Mesenteric fat pad (tissue), 1 donor: ENCODE measurements at places on chromosomes 1 and 21.

DNA sequence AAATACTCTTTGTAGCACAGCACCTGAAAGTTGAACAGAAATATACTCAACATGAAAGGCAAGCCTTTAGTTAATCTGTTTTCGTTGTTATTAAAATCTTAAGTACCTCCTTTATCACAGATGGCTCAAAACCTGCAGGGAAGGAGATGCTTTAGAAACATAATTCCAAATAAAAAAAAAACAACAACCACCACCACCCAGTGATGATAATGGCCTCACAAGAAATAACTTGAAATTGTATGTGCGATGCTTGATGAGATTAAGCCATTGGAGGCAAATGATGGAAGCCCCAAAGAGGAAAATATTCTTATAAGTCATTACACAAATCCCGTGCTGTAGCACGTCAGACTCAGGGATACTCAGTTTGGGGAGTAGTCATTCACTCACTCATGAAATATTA is 24.9 kb upstream of the ZBTB40 start:
- DNase-seq = no peak

DNA sequence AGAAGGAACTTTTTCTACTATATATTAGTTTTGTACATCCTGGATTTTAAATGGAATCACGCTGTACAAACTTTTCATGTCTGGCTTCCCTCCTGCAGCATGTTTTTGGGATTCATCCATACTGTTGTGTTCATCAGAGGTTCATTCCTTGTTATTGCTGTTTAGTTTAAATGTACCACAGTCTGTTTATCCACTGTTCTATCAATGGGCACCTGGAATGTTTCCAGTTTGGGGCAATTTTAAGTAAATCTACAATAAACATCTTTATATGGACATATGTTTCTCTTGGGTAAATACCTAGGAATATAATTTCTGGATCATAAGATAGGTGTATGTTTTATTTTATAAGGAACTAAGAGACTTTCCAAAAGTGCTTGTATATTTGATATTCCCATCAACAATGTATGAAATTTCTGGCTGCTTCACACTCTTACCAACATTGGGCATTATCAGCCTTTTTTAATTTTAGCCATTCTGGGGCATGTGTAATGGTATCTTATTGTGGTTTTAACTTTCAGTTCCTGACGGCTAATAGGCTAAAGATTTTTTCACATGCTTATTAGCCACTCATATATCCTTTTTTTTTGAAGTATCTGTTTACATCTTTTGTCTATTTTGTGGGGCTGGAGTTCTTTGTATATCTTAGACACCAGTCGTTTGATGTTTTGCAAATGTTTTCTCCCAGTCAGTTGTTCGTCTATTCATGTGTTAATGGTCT is 48.8 kb downstream of the RPS6KC1 start:
- DNase-seq = no peak

GRCh38 chr1:207672522-207673130 is 27.7 kb downstream of the CR1L start:
- DNase-seq = no peak

GRCh38 chr21:45821315-45821962 is 160.1 kb upstream of the COL6A1 start:
- no peak for DNase-seq

DNA sequence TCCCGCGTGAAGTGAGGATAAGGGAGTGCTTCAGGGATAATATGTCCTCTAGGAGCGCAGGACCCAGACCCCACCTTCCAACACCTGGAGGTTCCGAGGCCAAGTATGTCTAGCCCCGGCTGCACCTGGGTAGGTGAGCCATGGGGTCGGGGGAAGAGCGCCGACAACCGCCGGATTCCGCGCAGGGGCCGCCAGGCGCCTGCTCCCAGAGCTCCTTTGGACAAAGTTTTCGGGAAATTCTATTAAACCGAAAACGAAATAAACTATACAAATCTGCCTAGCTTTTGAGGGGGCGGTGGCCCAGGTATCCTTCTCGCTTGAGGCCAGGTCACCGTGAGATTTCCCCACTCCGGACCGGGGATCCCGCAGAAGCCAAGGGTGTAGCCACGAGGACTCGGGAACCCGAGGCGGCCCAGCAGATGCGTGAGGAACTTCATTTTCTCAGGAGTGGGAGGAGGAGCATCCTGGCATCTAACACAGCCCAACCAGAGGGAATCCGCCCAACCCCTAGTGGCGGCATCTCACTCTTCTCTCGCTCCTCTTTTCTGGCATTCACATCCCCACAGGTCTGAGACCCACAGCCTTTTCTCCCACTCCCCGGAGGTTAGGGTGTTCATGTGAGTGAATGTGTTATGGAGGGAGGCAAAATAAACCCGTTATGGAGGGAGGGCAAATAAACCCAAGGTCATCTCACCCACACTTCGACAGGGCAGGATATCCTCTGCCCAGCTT is 2.3 kb upstream of the DMRTA2 start:
- no peak for DNase-seq

DNA sequence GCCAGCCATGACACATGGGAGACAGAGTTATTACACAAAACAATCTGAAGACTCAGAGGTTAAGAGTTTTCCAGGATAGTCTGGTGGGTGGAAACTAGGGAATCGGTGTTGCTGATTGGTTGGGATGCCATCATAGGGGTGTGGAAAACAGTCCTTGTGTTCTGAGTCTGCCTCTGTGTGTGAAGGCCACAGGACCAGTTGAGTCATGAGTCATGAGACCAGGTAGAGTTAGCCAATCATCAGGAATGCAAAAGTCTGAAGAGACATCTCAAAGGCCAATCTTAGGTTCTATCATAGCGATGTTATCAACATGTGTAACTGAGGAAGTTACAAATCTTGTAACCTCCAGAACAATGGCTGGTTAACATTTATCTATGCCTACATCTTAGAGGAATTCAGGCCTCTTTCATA is 49.7 kb upstream of the NEK7 start:
- no peak for DNase-seq

DNA sequence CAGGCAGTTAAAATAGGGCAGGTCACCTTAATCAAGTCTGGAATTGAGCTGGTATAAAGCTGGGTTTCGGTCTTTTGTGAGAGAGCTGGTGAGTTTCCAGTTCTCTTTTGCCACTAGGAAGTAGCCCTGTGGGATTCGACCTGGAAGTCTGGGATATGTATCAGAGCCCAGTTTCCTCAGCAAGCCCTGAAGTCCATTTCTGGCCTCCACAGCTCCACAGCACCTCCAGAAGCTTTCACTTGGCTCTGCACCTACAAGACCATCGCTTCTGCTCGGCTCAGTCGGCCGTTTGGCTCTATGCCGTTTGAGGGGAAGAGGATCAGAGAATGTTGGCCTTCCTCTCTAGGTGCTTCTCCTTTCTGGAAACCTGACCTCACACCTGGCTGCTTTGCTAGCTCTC is 148.0 kb downstream of the GALNT2 start:
- DNase-seq = no peak

GRCh38 chr1:33454646-33455282 is 17.7 kb upstream of the ZSCAN20 start:
- no peak for DNase-seq

- no peak for DNase-seq
These were observed 324.1 kb upstream of the ADAMTS5 start for GRCh38 chr21:27291006-27291405.

GRCh38 chr1:110004583-110004982 is 20.0 kb downstream of the AHCYL1 start:
- no peak for DNase-seq

DNA sequence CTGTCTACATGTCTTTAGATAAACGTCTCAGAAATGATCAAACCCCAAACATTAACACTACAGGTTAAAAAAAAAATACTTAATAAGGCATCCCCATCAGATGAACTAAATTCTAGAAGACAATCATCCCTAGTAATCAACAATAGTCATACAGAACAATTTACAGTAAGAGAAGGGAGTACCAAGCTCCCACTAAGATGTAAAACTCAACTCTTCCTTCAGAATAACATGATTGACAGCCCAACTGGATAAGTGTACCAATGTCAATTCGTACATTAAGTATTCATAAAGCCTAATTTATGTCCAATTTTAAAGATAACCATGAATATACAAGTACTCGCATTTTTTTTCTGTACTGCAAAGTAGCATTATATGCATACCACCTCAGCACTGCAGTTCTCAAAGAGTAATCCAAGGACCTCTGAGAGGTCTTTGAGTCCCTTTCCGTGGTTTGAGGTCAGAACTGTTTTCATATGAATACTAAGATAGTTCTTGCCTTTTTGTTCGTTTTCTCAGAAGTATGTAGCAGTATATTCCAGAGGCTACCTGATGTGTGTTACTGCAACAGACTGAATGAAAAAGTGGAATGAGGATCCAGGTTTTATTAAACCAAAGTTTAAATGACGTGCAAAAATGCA is 6.6 kb downstream of the SCAF4 start:
- no peak for DNase-seq

DNA sequence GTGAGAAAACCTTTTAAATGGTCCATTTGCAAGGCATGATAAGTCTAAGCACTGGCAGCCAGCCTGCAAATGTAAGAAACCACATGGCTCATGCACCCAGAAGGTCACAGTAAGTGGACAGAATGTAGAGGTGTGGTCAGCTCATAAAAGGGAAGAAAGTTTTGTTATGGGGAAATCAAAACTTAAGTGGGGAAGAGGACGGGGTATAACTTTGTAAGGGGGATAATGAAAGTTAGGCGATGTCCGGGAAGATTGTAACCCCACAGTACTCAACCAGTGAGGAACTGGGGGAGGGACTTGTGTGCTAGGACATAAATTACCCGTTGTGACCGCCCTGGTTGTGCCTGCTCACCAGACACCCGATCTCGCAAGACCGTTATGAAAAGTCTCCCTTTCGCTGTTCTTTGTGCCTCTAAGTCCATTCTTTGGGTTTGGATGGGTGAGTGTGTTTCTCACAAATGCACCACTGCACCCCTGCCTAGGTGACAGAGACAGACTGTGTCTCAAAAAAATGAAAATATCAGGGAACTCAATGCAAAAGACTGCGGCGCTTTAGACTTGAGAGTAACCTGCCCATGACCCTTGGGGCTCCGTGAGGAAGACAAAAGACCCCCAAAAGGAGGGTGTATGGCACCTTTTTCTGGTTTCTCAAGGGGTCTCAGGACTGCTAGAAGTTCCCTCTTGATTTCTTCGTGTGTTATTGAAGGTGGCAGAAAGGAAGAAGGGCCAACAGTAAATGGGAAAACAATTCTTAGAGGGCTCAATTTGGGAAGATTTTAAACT is 28.6 kb upstream of the ZNF496 start:
- DNase-seq = no peak

DNA sequence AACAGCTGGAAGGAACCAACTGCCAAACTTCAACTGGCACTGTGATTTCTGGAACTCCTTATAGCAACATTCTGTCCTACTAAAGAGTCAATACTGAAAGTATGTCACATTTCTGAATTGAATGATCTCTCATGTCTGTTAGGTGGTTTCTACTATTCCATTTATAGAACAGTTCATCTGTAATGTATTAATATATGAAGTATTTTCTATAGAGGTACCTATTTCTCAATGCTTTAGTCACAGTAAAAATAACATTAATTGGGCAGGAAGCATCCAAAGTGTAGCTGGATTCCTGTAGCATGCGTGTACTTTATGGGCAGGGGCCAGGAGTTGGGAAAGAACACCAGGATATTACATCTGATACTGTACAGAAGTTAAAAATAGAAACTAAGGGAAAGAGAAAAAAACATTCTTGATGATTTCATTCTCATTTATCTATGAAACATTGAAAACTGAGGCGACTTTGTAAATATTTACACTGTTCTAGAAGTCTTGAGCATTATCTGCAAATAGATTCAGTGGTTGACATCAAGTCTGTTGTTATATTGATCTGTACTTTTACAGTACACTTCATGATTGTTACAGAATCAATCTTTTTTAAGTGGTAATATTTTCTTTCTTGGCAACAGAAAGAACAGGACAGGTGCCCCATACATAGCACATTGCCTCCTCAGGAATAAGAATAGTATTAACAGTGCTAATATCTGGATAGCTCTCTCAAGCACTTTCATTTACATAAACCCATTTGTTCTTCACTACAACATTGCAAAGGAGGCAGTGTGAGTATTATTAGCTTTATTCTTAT is 6.2 kb upstream of the ZNF281 start:
- no peak for DNase-seq

GRCh38 chr1:39102537-39103327 is 76.6 kb downstream of the NDUFS5 start:
- no peak for DNase-seq

GRCh38 chr21:42836402-42836666 is 43.0 kb downstream of the WDR4 start:
- peak; percentile 60 for DNase-seq

DNA sequence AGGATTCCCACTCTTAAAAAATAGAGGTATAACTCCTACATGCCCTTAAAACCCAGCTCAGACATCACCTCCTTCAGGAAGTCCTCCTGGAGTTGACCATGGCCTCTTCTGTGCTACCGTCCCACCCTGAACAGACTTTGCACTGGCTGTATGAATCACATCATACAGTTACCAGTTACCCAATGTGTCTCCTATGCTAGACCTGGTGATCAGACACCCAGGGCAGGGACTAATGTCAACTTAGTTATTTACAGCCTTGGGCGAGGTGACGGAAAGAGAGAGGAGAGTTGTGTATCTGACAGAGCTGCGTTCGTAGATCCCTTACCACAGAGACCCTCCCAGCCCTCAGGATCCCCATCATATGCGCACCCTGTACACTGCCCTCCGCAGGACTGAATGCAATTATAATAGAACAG is 72.7 kb downstream of the SLC66A1 start:
- no peak for DNase-seq

- no peak for DNase-seq
These were observed 104.5 kb upstream of the FMN2 start for GRCh38 chr1:239987103-239987745.

- peak; percentile 95 for DNase-seq
These were observed 10.9 kb upstream of the ALDH4A1 start for GRCh38 chr1:18913065-18913835.

- no peak for DNase-seq
These were observed 51.7 kb downstream of the WLS start for GRCh38 chr1:68180441-68181164.

DNA sequence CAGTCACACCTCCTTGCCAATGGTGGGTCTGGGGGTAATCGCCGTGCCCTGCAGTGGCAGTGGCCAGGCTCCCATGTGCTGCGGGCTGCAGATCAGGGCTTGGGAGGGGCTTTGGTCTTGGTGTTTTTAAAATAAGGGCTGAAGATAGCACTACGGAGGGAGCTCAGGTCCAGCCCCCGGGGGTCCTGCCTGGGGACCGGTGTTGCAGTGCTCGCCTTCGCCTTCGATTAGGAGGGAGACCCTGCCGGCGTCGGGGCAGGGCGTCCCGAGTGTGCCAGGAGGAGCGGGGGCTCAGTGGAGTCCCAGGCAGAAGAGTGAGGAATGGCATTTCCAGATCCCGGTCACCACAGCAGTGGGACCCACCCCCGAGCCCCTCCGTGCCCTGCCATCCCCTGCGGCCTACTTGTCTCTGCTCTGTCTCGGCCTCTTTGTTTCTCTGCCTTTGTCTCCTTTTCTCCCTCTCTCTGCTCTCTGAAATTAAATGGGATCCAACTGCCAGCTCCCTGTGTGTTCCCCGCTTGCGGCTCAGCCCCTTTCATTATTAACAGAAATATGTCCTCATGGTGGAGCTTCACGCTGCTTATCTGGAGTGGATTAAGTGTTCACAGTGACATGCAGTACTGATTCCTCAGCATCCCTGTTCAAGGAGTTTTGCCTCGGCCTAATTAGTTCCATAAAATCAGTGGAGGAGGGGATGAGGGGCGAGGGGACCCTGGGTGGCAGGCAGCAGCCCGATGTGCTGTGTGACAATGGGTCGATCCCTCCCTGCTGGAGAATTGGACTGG is 44.4 kb downstream of the DMRTB1 start:
- DNase-seq = no peak

GRCh38 chr1:109197158-109198042 is 16.3 kb upstream of the SARS1 start:
- peak; percentile 81 for DNase-seq

GRCh38 chr21:42496120-42496838 is at the start of gene RSPH1:
Gene RSPH1 (minus strand): TSS chr21:42496224. CDS start chr21:42496186, 38 bp downstream.
- peak; percentile 100 for DNase-seq
